CD4-positive, alpha-beta T cell (primary cell): ENCODE measurements at places on chromosomes 2 and 18. TPM values are rescaled to one million over a fixed set of nuclear protein-coding genes. Genes with fewer than 3 reads are reported as not detected.

ACVR1 gene
- total RNA-seq: 14.3 TPM

DNA sequence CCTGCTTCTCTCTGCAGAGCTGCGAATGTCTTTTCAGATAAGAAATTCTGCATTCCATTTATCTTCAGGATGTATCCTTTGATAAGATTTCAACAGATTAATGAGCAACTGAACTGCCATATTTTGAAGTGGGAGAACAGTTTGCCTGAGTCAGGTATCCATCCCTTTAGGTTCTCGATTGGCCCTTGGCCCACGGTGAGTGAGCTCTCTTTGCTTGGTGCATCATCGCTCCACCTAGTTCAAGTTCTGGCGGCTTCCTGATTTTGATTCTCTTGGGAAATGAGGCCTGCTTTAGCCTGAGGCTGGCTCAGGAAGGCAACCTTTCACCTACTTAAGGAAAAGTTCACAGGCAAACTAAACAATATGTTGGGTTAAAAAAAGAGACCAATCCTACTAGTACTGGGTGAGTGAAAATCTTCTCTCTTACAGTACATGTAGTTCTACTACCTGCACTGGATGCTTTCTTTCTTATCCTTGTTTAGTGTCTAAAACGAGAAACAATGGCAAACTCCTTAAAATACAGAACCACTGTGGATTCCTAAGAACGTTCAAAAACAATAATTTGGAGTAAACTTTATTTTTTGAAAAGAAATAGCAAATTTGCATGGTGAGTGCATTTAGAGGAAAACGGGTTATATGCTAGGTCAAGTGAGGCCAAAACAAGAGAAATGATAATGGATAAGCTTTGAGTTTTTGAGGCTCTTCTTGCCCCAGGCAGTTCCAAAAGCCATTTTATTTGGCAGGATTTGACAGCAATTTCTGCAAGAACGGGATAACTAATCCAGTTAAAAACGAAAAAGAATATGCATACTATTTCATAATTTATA is 837 bp upstream of the ACSL3 start:
- peak overlapping the region; percentile 76 for H3K4me3 ChIP-seq
- DNase-seq: no peak
- H3K27ac ChIP-seq: no peak overlapping the region
- H3K36me3 ChIP-seq: no peaks in the 10 kb centered on the region

DNA sequence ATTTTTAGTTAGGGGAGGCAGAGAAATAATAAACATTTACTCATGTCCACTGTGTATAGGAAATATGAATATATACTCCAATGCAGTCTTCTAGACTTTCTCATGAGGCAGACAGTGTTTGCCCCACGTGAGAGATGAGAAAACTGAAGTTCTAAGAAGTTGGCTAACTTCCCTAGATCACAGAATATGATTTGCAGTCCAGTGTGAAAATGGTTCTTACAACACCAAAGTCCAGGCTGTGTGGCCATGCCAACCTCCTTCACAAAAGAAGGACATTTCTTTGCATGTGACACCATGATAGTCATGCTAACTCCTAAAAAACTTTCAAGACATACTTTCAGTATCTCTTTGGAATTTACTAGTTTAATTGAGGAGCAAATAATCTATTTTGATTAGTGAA is 143.7 kb downstream of the IRS1 start:
- no peaks in the 10 kb centered on the region for H3K27me3 ChIP-seq
- H3K4me3 ChIP-seq: no peak overlapping the region
- no peak overlapping the region for H3K27ac ChIP-seq
- no peaks in the 10 kb centered on the region for H3K36me3 ChIP-seq

DNA sequence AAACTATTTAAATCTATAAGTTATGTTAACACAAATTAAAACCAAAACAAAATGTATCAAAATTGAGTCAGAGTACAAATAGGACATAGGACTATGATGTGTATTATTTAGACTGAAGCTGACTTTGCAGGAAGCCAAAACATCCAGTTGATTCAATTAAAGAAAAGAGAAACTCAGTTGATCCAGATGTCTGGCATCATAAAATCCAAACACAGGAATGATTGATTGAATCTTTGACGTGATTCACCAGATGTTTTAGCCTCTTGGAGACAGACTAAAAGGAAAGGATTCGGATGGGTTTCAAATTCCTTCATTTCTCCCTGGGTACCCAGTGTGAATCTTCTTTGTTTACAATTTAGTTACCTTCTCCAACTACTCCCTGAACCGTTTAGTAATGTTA is 272.9 kb downstream of the IRS1 start:
- DNase-seq: no peak
- no peak overlapping the region for H3K4me3 ChIP-seq
- H3K27ac ChIP-seq: no peak overlapping the region
- no peaks in the 10 kb centered on the region for H3K27me3 ChIP-seq
- H3K36me3 ChIP-seq: no peaks in the 10 kb centered on the region

DNA sequence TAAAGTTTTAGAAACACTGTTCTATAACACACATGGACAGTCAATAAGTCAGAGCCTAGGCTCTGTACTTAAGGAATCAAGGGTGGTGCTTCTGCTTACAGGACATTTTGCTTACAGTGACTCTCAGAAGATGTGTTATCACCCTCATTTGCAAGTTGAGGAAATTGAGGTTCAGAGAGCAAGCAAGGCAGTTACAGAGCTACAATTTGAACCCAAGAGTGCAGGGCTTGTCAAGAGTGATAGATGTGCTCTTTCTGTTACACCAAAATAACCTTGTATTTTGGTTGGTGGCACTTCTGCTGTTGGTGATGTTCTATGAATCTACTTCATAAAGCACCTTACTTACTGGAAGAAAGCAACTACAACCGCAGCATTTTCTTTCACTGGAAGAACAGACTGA is 170.2 kb downstream of the THADA start:
- H3K27ac ChIP-seq: no peak overlapping the region
- H3K4me3 ChIP-seq: no peak overlapping the region
- peaks cover 2% of the 10 kb centered on the region for H3K36me3 ChIP-seq
- H3K4me1 ChIP-seq: peaks cover 22% of the 10 kb centered on the region

DNA sequence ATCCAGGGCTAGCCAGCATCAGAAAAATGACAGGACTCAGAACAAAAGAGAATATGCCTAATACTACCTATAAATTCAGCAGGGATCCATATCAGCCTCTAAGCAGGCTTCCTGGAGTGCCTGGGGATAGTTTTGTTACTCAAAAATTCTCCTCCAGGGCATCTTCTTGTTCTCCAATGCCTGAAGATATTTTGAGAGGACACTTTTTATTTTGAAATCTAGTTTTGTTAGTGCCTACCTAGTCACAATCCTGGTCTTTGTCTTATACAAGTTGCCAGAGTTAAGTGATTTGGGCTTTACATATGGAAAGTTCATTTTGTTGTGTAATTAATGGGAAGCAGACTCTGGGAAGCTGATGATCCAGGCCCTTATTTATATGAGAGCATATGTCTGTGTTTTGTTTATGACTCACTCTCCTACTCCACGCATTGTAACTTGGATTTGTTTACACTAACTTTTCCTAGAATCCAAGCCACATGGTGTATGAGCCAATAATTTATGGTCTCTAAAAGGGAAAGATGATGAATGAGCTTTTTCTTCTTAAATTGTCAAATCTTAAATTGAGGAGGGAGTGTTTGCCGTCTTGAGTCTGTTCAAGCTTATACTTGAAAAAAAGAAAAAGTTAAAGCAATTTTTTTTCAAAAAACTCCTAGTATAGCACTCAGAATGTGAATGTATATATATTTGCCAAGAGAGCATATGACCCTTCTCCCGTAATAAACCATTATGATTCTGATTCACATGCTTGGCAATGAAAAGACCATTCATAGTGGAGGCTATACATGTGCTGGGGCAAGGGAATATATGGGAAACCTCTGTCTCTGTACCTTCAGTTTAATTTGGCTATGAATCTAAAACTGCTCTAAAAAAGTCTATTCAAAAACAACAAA is 370.3 kb downstream of the SETBP1 start:
- H3K4me3 ChIP-seq: no peak overlapping the region
- DNase-seq: no peak
- no peaks in the 10 kb centered on the region for H3K27me3 ChIP-seq
- no peaks in the 10 kb centered on the region for H3K4me1 ChIP-seq
- no peaks in the 10 kb centered on the region for H3K36me3 ChIP-seq

DNA sequence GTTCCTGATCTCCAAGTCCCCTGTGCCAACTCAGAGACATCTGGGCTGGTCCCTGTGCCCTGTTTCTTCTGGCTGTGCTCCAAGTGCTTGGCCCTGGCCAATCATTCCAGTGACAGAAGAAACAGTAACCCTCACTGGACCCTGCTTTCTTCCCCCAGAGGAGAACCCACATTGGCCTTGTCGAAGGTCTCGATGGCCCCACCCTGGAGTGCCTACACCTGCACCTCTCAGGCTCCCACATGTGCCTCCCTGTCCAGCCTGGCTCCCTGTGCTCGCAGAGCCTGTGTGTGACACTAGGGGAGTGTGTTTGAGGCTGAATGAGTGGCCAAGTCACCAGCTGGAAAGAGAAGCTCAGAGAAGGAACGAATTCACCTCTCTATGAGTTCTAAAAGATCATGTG is 5.9 kb upstream of the MAL start:
- no peaks in the 10 kb centered on the region for H3K27me3 ChIP-seq
- no peak overlapping the region for H3K4me3 ChIP-seq
- DNase-seq: no peak
- no peak overlapping the region for H3K27ac ChIP-seq
